ENCODE measurements at places on chromosomes 1 and 21.

DNA sequence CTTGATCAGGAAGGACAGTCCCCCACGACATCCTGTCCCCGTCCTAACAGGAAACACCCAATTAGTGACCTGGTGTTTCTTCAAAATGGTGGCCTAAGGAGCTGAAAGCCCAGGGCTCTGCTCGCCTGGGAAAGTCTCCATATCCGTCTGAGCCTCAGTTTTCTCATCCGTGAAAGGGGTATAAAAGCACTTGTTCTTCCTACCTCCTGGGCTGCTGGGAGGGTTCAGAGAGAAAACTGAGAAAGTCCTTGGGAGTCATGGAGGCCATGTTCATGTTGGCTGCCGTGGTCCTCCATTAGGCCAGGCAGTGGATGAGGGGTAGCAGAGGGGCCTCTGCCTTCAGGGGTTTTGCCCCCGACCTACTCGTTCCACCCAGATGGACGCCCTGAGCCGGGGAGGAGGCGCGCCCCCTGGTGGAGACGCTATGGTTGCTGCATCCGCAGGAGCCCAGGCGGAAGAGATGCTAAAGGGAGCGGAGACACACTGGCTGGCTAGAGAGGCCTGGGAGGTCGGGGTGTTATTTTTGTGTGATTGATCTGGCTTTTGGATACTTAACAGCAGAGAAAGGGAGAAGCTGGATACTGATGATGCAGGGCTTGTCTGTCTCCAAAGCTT, 113.5 kb downstream of the PRDM2 start:
- no peak for DNase-seq

GRCh38 chr21:37412603-37413360, 46.2 kb downstream of the DYRK1A start:
- DNase-seq: peak; percentile 34

- DNase-seq: no peak
Measured at GRCh38 chr1:22317231-22317919, 134.3 kb upstream of the ZBTB40 start.

DNA sequence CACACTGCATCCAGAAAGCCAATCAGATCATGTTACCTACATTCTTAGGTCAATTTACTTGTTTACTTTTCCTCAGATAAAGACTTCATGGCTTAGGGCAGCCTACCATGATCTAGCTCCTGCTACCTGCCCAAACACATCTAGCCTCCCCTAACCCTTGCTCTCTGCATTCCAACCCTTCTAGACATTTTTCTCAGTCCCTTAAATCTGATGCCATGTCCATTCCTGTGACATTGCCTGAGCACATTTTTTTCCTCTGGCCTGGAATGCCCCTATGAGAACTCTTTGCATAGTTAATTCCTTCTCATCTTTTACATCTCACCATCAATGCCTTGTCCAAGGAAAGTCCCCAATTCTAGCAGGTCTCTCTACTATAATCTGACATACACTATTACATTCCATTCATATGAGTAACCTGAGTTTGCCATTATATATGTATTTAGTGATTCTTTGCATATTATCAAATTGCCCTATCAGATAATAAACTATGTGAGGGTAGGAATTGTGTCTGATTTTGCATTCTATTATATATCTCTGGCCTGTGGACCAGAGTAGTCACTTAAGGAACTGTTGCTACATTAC, 166.9 kb downstream of the COL11A1 start:
- no peak for DNase-seq

DNA sequence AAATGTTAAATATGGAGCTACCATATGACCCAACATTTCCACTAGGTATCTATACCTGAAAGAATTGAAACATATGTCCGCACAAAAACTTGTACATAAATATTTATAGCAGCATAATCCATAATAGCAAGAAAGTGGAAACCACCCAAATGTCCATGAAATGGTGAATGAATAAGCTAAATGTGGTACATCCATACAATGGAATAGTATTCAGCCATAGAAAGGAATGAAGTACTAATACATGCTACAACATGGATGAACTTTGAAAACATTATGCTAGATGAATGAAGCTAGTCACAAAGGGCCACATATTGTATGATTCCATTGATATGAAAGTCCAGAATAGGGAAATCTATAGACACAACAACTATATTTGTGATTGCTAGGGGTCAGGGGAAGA, 20.0 kb upstream of the BLACAT1 start:
- DNase-seq: no peak

- peak; percentile 8 for DNase-seq
Measured at GRCh38 chr1:212070720-212071302, 35.3 kb downstream of the DTL start.

DNA sequence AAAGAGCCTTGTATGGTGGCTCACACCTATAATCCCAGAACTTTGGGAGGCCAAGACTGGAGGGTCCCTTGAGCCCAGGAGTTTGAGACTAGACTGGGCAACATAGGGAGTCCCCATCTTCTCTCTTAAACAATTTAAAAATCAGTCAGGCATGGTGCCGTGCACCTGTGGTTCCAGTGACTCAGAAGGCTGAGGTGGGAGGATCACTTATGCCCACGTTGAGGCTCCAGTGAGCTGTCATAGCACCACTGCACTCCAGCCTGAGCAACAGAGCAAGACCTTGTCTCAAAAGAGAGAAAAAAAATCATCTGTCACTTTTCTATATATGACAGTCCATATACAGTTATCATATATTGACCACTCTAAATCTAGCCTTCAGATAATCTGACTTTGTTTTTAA, 658.3 kb downstream of the LTN1 start:
- DNase-seq: no peak

DNA sequence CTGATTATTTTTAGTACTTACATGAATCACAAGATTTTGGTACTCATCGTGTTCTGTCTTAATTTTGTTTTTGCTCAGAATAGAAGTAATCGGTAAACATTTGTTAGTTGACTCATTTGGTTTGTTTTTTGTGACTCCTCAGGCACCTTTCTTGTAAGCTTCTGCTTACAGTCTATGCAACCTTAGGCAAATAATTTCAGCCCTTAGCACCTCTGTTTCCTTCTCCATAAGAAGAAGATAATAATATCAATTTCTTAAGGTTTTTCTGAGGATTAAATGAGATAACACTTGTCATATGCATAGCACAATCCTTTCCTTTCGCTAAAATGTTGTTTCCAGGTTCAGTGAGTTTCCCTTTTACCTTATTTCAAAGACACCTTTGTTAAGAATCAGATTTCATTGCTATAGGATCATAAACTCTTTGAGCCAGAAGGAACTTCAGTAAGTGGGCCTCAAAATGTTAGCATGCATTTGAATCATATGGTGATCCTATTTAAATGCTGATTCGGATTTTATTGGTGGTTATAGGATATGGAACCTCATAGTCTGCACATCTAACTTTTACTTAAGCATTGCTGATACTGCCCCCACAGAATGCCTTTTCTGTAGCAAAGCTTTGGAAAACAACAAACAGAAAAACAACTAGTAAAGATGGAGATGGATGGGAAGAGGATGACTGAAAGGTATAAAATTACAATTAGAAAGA, 272.7 kb upstream of the CACYBP start:
- DNase-seq: no peak

DNA sequence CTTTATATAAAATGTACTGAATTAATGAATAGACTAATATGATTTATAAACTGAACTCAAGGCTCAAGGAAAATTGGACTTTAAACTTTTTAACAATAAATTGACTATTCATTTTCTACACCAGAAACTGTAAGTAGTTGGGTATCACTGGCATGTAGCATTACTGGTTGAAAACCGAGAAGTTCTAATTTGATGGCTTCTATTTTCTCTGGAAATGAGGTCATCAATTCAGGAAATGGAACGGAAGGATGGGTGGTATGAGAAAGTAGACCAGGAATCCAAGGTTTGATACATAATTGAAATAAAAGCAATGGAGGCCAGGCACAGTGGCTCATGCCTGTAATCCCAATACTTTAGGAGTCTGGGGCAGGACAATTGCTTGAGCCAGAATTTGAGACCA, 50.4 kb downstream of the RERE start:
- no peak for DNase-seq

GRCh38 chr1:208061632-208062031, 150.7 kb upstream of the CD34 start:
- DNase-seq: no peak

DNA sequence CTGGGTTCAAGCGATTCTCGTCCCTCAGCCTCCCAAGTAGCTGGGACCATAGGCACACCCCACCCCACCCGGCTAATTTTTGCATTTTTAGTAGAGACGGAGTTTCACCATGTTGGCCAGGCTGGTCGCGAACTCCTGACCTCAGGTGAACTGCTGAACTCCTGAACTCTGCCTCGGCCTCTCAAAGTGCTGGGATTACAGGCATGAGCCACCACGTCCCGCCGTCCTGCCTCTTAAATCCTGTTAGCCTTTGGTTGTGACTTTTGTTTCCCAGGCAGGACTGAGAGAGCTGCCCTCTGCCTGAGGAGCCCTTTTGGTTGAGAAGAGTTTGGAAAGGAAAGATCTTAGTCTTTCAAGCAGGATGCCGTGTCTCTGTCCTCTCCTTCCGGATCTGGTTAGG, 59.3 kb upstream of the C1orf174 start:
- DNase-seq: no peak

GRCh38 chr1:193408782-193409293, 222.4 kb upstream of the B3GALT2 start:
- peak; percentile 32 for DNase-seq

DNA sequence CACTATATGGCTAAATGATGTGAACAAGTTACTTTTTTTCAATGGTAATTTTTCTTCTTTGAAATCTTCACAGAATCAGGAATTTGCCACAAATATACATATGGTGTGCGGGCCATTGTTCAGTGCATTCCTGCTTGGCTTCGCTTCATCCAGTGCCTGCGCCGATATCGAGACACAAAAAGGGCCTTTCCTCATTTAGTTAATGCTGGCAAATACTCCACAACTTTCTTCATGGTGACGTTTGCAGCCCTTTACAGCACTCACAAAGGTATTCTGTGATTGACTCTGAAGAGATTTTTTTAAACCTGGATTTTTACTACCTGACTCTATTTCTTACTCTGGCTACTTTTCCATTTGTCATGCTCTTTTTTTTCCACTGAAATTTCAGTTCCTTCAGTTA, 76.2 kb upstream of the KIAA1614 start:
- no peak for DNase-seq

- no peak for DNase-seq
Measured at GRCh38 chr1:114109981-114110380, 43.7 kb downstream of the SYT6 start.

- no peak for DNase-seq
Measured at GRCh38 chr21:31425138-31425537, 81.1 kb upstream of the TIAM1 start.

DNA sequence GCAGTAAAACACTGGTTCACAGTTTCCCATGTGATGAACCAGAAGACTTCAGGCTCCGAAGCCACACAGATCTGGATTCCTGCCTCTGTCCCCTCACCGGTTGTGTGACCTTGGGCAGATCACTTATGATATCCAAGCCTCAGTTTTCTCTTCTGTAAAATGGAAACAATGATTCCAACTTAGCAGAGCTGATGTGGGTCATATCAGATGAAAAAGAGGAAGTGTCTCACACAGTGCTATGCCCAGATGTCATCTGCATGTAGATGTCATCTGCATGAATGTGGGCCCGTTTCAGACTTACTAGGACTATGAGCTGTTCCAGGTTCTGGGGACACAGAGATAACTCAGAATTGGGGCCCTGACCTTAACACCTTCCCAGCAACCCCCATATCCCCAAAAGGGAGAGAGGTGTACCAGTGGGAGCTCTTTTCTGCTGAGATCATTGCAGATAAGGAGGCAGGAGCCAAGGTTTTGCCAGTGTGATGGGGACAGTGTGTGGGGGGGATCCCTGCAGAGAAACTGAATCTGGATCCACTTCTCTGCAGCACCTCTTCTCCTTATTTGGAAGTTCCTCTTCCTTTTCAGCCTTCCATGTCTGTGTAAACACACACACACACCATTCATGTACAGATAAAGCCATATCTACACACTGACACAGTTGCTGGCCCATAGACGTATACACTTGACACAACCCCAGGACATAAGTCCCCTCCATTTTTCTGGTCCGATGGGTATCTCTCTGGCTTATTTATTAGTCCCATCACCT, 5.0 kb upstream of the ADGRB2 start:
- DNase-seq: no peak

DNA sequence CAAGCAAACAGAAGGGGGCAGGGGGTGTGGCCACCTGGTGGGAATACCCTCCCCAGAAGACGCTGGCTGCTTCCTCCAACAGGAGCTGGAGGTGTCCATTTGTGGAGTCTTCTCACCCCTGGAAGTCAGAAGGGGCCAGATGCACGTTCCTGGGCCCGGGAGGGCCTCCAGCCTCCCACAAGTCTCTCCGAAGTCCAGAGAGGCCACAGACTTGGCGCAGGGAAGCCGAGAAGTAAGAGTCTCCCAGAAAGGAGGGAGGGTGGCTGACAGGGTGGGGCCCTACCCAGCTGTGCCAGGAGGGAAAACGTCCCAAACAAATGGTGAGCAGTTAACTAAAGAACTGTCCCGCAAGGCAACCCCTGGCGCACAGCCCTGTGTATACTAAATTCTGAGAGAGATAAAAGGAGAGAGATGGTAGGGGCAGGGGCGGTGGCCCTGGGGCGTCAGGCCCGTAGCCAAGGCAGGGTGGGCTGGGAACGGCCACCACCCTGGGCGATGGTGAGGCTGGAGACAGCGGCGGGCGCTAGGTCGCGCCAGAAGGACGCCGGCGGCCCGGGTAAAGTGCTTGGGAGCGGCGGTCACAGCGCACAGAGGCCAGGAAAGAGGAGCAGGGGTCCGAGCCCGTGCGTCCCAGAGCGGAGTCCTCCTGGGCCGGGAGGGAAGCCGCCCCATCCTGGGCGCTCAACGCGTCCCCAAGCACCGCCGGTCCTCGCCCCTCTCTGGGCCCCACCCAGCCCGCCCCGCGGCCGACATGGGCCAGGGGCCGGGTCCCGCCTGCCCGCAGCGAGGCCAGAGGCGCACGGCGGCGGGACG, 1.2 kb downstream of the CHD5 start:
- DNase-seq: no peak

DNA sequence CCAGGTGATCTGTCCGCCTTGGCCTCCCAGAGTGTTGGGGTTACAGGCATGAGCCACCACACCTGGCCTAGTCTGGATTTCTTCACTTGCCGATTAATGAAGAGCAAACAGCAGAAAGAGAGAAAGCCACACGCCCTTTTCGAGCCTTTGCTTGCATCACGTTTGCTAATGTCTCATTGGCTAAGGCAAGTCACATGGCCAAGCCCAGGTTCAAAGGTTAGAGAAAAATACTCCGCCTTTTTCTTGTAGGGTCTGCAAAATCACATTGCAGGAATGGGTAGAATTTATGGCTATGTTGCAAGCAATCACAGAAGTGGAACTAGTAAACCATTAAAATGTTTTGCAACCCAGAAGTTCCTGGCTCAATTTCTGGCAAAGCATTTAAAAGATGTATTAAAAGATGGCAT, 26.8 kb upstream of the BACH1 start:
- DNase-seq: no peak

Data from AG04450 (cell line).